ENCODE measurements at places on chromosomes 7 and 10.

GRCh38 chr7:22720791-22721786, 5.9 kb upstream of the IL6 start:
- DNase-seq: no peak

DNA sequence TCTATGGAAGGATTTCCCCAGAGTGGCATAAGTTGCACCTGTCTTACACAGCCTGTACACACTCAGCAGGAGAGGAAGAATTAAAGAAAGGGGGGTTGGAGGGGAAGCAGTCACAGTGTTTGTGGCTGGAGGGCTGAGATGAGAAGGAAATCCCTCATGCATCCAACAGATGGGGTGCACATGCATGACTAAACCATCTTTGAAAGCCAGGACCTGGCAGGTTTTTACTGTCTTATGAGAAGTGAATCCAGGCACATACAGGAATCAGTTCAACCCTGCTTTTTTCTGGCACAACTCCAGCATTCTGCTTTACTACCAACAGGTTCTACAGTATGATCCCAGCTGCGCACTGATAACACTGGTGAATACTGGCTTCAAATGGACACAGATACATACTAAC, 107.7 kb downstream of the CACNA2D1 start:
- DNase-seq: no peak

GRCh38 chr10:59870152-59870551, 36.2 kb downstream of the CCDC6 start:
- DNase-seq: no peak

GRCh38 chr10:77428691-77429395, 208.8 kb downstream of the KCNMA1 start:
- DNase-seq: no peak

DNA sequence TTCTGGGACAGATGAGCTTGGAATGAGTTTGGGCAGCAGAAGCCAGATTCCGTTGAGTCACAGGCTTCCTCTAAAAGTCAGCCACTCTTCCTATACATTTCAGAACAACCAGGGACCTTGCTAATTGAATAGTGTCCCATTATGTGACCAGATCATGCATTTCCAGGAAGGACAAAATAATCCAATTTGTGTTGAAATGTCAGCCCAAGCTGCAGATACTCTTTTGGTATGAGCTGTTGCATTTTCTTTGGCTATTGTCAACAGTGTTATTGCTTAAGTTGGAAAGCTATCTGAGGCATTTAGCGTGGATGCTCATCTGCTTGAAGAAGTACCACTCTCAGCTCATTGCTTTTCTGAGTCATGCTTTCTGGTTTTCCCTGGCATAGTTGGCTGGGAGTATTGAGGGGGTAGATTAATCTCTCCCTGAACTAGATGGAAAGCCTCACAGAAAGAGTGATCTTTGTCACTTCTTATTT, 223.7 kb upstream of the HABP2 start:
- DNase-seq: no peak

GRCh38 chr10:117418121-117418520, 42.9 kb upstream of the PDZD8 start:
- DNase-seq: no peak

- DNase-seq: no peak
Measured at GRCh38 chr10:32955299-32955772, 2.7 kb downstream of the ITGB1 start.

GRCh38 chr7:126657599-126658358, 595.0 kb downstream of the GRM8 start:
- DNase-seq: peak; percentile 22

DNA sequence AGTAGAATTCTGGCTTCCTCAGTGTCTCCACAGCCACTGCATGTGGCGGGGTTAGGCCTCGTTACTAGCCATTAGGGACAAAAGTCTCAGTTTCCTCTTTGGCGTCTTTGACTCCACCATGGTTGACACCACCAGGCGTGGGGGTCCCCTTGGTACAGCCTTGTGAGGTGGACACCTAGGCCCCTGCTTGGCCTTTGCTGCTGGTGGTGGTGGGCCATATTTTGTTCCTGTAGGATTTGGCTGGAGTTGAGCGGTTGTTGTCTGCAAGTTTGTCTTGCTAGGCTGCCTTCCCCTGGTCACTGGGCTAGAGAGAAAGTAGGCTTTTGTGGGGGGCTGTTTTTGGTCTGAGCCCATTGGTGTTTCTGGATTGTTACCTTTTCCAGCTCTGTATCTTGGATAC, 272.7 kb downstream of the CAMK1D start:
- DNase-seq: no peak

GRCh38 chr10:47381427-47382379, 2.4 kb downstream of the ZNF488 start:
- no peak for DNase-seq

GRCh38 chr7:29622335-29623265, 59.0 kb downstream of the PRR15 start:
- no peak for DNase-seq

DNA sequence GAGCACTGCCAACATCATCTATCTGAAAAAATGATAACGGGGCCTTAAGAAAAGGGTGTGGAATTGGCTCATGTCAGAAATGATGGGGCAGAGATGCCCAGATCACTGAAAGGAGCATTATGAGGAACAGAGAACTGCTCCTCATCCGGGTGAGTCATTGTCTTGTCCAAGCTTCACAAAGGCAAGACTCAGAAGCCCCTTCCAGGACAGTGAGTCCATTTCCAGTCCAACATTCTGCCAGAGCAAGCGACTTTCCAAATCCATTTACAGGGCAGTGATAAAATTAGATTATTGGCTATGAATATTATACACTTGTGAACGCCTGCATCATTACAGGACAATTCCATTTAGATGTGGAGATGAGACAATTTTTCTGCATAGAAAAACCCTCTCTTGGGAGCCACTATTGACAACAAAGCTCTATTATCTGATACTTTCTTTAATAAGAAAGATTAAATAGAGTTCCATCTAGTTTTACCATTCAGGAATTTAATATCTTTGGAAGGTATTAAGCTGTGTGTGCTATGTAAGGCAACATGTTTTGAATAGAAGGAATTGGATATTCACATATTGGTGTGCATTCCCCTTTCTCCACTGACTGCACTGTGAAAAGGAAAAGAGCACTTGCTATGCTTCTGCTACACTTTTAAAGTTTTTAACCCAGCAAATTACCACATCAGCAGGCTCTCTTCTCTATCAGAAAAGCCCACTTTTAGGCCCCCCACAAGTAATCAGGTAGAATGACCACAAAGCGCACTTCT, 159.6 kb downstream of the NRP1 start:
- DNase-seq: no peak

DNA sequence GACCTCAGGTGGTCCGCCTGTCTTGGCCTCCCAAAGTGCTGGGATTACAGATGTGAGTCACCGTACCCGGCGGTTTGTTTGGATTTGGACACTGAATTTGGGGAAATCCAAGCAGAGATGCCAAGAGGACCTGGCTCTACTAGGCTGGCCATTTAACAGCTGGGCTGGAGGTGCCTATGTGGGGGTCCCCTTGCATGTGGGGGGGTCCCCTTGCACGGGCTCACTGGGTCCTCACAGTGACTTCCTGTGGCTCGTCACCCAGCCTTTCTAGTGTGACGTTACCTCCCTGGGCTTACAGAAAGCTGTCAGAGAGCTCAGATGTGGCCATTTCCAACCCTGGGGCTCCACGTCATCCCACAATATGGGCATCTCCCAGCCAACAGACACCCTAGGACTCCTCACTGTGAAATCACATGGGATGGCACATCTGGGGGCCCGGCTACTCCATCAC, 49.3 kb upstream of the GNA12 start:
- DNase-seq: no peak

DNA sequence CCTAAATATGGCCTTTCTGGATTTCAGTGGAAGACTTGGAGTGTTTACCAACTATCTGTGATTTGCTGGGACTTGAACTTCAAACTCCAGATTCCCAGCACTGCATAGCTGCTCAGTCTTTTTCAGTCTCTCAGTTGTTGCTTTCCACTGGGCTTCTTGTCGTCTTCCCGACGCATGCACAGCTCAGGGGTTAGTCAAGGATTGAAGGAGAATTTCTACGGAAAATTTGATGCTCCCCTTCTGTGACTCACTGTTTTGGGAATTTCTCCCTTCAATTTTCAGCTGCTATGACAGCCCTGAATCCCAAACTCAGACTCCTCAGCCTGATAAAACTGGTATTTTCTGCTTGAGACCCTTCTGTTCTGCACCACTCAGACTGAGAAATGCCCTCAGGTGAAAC, 91.7 kb downstream of the CYP26A1 start:
- DNase-seq: no peak

- DNase-seq: no peak
Measured at GRCh38 chr10:78454123-78454645, 420.5 kb downstream of the RPS24 start.

DNA sequence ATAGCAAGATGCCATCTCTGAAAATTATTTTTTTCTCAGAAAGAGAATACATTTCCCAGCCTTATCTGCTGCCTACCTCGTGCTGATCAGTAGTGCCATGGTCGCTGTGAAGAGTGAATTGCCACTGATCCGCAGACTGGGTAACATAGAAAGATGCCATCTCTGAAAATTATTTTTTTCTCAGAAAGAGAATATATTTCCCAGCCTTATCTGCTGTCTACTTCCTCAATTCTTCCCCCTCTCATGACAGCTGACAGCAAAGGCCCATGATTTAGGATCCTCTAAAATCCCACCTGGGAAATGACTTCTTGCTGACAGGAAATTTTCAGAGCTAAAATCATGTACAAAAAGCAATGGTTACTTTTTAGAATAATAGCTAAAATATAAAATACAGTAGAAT, 92.5 kb upstream of the AHR start:
- DNase-seq: no peak

GRCh38 chr7:155684543-155684942, 40.1 kb downstream of the RBM33 start:
- no peak for DNase-seq

GRCh38 chr10:32005050-32005449, 51.2 kb downstream of the KIF5B start:
- no peak for DNase-seq

DNA sequence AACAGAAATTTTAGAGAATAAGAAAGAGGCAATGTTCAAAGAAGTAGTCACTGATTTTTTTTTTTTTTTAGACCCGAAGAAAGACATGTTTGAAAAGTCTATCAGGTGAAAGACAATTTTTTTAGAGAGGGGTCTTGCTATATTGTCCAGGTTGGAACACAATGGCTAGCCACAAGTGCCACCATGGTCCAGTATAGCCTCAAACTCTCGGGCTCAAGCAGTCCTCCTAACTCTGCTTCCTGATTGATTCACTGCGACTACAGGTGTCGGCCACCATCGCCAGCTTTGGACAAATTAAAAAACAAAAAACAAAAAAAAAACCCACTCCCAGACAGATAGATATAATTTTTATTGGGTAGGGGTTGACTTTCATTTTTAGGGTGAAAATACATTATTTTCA, 22.3 kb downstream of the FAM149B1 start:
- DNase-seq: no peak

DNA sequence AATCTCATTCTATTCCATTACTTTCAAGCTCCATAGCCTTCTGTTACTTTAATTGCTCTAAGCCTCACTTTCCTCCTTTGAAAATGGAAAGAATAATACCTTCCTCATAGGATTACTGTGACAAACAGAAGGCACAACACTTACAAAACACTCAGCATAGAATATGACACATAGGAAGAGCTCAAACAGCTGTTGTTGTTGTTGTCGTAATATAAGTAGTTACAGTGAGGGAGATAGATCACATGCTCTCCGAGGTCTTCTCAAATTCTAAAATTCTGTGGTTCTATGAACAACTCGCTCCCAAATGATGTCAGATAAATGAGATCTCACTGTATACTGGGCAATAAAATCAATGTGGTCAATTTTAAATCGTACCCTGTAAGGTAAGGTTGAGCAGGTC, 1049.3 kb upstream of the C7orf33 start:
- no peak for DNase-seq

DNA sequence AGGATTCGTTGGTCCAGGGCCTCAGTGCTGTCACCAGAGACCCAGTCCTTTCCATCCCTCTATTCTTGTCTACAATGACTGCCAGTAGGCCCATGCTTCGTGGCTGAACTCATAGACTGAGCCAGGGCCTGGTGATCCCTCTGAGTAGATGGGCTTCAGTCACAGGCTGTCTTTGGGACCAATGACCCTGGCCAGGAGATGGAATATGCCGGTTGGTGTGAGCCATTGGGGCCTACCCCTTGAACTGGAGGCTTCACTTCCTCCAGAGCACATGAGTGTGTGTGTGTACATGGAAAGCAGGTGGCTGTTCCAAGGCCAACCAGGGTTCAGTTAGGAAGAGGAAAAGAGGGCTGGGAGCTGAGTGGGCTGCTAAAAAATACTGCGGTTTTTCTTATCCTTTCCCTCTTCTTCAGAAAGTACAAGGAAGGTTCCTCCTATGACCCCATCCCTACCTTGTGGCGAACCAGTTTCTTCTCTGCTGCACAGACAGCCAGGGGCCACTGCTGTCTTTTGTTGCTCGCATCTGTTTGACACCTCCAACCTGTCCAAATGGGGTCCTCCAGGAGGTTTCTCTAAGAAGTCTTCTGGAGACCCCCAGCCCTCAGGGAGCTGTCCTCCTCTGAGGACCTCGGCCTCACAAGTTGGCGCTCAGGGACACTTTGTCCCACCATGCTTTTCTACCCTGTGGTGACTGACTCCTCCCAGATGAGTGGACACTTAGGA, 36.6 kb downstream of the ADRA2A start:
- no peak for DNase-seq

DNA sequence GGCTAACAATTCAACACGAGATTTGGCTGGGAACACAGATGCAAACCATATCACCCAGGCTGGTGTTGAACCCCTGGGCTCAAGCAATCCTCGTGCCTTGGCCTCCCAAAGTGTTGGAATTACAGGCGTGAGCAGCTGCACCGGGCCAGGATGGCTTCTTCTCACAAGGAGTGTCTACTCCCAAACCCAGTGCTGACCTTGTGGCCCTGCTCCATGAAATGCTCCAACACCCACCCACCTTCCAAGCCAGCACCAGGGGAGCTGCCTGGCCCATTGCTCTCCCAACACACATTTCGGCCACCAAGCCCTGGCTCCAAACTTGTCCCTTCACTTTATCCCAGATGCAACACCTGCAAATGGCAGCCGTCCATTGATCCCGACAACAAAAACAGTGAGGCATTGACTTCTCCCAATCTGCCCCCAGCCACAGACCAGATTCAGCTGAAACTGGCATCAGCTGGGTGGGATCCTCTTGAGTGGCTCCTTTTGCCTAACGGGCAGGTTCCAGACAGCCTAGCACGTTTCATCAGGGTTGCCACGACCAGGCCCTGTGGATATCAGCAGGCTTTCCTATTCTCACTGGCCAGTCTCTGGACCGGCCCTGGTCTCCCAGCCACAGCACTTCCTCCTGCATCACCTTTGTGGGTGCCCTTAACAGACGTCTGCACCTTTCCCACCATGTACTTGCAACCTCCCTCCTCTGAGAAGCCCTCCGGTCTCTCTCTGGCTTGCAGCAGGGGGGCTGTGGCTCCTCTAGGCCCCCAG, 105.7 kb upstream of the CARD11 start:
- no peak for DNase-seq

DNA sequence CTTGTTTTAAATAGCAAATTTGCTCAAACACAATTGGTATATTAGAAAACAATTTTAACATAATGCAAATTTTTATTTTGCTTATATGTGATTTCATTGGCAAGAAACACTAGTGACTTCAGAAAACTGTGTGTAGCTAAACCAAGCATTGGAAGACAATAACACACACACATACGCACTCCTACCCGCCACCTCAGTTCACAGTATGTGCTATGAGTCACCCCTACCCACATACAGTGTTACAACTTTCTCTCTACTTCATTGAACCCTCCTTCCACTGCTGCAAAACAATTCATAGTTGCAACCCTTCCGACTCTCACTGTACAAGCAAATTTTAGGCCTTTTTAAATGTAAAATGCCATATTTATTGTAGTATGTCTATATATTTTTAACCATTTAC, 119.9 kb upstream of the THSD7A start:
- no peak for DNase-seq

- no peak for DNase-seq
Measured at GRCh38 chr7:36090976-36091873, 61.8 kb upstream of the EEPD1 start.

All from GM18507 (cell line).